GM12864 (cell line): ENCODE measurements at places on chromosomes 7 and 10.

DNA sequence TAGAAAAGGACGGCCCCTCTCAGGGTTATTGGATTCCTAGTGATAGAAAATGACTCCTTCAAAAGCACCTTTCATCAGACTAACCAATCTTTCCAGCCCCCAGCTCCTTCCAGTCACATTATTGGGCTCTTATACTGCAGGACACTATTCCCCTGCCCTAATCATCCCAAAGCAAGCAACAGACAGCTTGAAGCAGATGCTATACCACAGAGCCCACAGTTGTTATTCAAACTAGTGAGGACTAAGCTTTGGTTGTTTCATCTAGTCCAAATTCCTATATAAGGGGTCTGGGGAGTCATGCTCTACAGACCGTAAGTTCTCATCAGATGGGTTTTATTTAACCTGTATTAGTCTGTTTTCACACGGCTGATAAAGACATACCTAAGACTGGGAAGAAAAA is 24.5 kb downstream of the ZC3HAV1L start:
- DNase-seq, result no peak

DNA sequence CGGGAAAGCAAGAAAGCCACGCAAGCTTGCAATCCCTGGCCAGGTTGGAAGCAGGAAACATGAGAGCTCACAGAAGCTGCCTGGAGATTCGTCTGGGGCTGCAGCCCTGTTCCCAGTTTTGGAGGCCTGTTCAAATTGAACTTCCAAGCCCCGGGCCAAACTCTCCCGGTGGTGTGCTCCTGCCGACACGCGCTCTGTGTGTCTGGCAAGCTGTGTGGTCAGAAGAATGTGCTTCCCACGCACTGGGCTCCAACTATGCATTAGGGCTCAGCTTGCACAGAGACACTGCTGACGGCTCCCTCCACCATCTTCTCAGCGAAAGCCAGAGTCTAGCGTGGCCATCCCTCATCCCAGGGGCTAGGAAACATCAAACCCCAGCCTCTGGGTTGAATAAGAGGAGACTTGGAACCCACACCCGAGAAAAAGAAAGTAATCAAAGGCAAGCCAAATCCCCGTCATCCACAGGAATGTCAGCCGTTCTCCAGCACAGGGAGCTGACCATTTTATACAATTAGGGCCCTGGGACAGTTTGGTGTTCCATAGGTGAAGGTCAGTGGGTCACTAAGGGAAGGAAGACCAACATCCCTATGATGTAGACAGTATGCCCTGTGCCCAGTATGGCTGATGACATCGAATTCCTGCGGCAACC is 107.2 kb downstream of the FGFR2 start:
- DNase-seq, result no peak

DNA sequence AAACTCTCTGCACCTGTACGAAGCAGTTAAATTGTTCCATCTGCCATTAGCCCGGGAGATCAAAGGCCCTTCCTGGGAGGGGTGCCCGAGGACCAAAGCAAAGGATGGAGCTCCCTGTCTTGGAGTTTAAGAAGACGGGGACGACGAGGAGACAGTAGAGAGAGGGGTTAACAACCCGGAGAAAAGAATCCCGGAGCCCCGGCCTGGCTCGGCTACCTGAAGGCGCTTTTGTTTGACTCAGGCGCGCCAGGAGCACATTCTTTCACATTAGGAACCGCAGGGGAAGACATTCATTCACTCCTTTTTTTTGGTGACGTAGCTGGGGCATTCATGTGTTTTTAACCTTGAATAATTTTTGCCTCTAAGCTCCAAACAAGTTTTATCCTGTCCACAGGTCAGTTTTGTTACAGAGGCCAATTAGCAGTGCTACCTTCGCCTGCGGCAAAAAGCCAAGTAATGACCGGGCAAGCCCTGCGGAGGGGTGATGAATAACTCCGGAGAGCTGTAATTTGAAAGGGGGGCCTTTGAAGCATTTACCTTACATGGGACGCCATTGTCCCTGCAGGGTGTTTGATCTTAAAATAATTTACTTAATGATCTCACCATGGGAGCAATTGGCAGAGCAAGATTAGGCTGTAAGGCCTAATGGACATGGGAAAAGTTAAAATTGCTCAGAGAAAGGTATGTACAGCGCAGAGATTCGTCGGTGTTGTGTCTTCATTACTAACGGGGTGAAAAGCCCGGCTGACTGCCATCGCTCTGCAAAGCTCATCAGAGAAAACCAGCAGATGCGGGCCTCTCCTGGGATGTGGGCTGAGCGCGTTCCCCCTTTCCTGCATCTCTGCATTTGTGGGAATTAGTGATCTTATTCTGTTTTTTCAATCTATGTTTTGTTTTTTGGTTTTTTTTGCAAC is 258.0 kb upstream of the SP4 start:
- DNase-seq, result no peak

DNA sequence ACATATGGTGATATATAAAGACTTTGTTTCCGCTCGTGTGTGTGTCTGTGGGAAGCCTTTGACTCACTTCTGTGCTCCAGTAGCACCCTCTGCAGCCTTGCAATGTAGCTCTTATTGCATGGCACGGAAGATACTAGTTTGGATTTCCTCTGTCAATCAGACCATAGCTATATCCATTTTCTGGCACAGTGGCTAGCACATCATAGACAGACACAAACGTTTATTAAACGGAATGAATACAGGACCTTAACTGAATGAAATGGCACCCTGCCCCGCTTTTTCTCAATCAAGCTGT is 124.0 kb upstream of the PTPN20 start:
- DNase-seq, result no peak

GRCh38 chr10:11667756-11668155 is 56.3 kb upstream of the USP6NL start:
- DNase-seq, result no peak

GRCh38 chr10:109698882-109699664 is 224.2 kb downstream of the XPNPEP1 start:
- DNase-seq, result no peak
